ENCODE measurements at places on chromosomes 6 and 20.
A peak's percentile ranks its signal among the peaks of the same experiment; 100 is the strongest.

DNA sequence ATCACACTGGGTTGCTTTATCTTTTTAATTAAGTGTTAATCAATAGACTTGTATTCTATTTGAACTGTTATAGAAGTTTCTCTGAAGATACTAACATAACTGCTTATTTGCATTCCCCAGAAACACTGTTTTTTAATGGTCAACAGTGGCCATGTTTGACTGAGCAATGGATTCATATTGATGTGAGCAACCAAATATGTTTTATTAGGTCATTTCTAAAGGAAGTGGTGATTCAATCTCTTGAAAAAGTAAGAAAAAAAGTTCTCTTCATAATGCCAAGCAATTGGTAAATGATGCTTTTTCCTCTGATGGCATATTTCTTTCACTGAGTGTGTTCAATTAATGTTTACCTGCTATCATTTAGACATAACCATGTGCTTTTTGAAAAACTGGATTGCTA is 593.0 kb upstream of the CITED2 start:
- DNase-seq: no peak

DNA sequence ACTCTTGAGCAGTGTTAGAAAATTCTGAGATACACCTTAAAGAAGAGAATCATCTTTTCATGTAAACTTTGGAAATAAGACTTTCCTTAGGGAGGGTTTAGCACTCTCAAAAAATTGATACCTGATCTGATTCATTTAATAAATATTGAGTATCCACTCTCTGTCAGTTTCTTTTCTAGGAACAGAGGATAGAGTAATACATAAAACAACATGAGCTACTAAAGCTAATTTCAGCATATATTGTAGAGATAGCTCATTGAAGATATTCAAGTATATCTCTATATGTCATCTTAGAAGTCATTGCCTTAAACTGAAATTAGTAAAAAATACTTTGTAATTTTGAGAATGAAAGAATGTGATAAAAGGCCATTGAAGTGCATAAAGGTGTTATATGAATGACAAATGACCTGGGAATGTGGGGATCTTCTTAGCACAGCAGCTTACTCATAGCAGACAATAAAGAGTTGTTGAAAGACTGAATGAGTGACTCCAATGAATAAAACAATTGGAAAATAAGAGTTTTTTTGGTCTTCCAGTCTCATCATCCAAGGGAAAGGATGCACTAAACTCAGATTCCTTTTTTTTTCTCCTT is 29.2 kb downstream of the RHAG start:
- DNase-seq: no peak

DNA sequence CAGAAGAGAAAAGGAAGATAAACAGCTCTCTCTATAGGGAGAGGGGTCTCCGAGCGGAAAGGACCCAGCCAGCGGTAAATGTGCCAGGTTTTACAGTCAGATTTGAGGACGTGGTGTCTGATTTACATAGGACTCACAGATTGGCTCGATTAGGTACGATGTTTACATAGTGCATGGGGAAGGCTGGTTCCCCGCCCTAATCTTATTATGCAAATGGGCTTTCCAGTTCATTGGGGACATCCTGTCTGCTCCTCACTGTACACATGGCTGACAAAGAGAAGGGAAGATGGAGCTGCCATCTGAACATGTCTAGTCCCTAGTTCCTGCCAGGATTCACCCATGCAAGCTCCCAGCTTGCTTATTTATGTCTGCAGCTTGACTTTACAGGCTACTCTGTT is 119.9 kb downstream of the RNF144B start:
- no peak for DNase-seq

DNA sequence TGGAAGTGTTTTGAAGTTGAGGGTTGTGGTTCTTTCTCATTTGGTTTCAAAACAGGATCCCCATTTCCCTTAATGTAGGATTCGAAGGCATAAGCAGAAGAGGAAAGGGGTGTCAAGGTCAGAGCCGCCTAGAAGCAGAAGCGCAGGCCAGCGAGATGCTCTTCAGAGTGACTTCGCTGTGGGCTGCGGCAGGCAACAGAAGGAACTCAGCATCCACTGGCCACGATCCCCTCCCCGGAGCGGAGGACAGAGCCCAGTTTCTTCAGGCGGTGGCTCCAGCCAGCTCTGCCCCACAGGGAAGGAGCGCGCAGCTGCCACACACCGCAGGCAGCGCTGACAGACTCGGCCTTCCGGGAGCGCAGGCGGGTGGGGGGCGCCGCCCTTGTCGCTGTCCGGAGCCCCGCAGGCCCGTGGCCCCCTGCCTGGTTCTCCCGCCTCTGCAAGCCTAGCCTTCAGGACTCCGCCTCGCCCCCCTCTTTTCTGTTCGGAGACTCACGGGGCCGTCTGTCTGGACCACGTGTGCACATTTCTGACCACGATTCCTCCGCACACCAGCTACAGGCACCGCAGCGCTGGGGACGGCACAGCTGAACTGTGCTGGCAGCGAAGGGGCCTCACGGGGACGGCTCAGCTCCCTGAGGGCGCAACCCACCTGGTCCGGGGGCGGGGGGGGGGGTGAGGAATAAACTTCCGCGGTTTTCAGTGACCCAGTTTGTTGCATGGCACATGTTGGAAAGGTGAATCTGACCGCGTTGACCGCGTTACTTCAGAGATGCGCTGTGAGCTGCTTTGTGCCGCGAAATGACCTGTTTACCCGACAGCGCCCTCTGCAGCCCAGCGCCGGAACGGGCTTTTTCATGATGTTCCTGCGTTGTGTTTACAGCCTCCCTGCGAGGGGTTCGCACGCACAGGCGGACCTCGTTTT is 26.1 kb downstream of the TTLL2 start:
- DNase-seq: peak; percentile 40

DNA sequence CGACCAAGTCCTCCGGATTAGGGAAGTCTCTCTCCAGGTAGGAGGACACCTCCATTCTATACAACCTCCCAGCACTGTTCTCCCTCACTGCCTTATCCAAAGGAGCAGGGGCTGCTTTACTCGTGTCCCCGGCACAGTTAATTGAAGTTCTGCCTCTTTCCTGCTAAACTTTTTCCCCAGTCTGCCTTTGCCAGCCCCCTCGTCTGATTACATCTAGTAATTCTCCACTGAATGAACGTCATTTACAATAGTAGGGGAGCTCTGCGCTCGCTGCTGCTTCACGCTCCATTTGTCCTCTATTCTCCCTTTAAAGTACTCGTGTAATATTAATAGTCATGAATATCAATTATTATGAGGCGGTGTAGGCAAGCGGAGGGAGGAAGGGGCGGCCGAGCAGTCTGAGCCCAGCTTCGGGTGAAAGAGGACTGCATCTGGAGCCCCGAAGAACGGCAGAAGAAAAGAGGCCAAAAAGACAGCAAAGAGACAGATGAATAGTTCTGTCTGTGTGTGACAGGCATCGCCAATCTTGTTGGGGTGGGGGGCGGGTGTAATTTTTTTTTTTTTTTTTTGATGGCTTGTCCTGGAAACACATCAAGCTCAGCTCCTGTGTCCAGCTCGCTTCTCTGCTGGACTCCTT is 2.9 kb downstream of the TFAP2B start:
- no peak for DNase-seq

- no peak for DNase-seq
Measured at GRCh38 chr20:37567671-37568588, 40.3 kb upstream of the BLCAP start.

GRCh38 chr20:56778765-56779195 is 149.7 kb downstream of the TFAP2C start:
- no peak for DNase-seq

DNA sequence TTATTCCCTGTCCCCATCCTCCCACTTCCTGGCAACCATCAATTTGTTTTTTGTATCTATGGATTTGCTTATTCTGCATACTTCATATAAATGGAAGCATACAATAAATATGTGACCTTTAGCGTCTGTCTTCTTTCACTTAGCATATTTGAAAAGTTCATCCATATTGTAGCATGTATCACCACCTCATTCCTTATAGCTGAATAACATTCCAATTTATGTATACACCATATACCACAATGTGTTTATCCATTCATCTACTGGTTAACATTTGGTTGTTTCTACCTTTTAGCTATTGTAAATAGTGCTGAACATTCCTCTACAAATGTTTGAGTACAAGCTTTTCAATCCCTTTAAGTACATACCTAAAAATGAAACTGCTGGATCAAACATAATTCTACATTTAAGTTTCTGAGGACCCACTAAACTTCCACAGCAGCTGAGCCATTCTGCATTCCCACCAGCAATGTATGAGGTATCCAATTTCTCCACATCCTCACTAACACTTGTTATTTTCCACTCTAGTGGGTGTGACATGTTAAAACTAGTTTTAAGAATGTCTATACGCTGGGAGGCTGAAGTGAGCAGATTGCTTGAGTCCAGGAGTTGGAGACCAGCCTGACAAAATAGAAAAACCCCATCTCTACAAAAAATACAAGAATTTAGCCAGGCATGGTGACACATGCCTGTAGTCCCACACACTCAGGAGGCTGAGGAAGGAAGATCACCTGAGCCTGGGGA is 32.9 kb downstream of the NUDT3 start:
- DNase-seq: no peak

GRCh38 chr6:6806844-6807518 is 218.5 kb downstream of the LY86 start:
- DNase-seq: no peak

DNA sequence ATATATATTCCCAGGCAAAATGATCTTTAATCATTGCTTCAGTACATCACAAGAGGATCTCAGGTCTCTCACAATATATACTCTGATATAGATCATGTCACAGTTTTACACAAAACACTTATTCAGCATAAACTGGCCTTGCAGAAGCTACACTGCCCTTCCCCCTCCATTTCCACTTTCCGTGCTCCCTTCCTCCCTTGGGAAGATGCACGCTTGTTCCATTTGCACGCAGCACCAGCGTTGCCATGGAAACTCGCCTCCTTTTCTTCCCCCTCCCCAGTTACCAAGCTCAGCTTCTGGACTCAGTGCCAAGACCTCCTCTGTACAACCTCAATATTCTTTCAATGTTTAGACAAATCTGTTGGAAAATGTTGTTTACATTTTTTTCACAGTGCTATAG is 154.6 kb downstream of the RFPL4B start:
- no peak for DNase-seq

- DNase-seq: peak; percentile 4
Measured at GRCh38 chr6:104855507-104855906, 4.2 kb downstream of the HACE1 start.

DNA sequence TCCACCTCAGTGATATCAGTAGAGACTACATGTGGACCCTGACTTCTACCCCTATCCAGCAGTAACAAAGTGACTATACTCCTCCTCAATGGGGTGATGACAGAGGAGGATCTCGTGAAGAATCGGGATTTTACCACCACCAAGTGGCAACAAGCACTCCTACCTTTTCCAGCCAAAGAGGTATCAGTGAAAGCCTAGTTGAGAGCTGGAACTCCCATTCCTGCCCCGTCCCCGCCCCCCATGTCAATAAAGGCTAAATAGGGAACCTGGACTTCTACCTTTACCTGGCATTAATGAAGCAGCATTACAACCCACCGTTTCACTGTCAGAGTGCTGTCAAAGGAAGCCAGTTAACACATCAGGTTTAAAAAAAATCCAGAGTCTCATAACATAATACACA is 45.3 kb downstream of the RNF24 start:
- no peak for DNase-seq

DNA sequence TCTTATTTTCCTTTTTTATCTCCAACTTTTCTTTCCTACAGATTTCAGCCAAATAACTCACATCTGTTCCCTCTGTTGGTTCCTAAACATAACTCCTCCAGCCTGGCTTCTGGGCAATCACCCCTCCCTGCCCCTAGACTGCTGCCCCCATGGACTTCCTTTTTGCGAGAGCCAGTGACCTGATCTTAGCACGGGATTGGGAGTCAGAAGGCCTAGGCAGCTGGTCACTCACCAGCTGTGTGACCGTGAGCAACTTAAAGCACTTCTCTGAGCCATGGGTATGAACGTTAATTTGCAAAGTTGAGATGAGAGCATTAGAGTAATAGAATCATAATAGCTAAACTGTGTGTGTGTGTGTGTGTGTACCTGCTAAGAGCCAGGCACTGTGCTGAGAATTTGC is 4.5 kb upstream of the MMP9 start:
- DNase-seq: no peak

DNA sequence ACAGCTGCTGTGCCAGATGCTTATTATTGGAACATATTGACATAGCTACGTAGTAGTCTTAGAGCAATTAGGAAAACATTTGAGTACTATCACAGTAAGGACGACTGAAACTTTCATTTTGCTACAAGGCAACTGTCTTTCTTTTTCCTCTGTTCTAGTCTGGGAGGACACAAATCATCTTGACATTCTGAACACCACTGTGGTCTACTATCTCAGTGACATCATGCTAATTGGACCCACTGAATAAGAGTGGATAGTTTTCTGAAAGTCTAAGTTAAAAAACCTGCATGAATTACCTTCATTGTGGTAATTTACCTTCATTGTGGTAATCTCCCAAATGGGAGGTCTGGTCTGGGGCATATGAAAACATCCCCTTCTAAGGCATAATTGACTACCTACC is 163.3 kb upstream of the MOCS1 start:
- DNase-seq: no peak

GRCh38 chr6:155406801-155407200 is 48.8 kb downstream of the NOX3 start:
- DNase-seq: no peak

DNA sequence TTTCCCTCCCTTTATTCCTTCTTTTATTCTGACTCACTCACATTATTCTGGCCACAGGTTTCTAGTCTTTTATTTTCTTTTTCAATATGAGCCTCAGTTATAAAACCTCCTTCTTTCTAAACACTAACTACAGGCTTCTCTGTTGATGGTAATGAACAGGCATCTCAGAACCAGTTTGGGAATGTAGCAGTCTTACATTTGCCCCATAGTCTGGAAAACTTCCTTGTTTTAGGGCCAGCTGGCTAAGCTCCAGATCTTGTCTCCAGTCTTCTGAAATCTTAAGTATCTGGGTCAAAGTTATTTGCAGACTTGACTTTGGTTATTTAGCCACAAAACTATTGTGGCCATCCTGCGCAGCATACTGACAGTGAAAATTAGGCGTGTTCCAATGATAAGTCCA is 97.0 kb upstream of the MAN1A1 start:
- no peak for DNase-seq

GRCh38 chr6:168027521-168027920 is 30.1 kb downstream of the KIF25 start:
- no peak for DNase-seq

- DNase-seq: no peak
Measured at GRCh38 chr20:25066386-25066785, 8.4 kb upstream of the ACSS1 start.

All from ACHN (cell line).